Stimulated activated CD8-positive, alpha-beta memory T cell treated with anti-CD3 and anti-CD28 coated beads, Interleukin-15, amount 100 ng/mL, for 24 hours (primary cell): ENCODE measurements at places on chromosomes 7 and 10.

DNA sequence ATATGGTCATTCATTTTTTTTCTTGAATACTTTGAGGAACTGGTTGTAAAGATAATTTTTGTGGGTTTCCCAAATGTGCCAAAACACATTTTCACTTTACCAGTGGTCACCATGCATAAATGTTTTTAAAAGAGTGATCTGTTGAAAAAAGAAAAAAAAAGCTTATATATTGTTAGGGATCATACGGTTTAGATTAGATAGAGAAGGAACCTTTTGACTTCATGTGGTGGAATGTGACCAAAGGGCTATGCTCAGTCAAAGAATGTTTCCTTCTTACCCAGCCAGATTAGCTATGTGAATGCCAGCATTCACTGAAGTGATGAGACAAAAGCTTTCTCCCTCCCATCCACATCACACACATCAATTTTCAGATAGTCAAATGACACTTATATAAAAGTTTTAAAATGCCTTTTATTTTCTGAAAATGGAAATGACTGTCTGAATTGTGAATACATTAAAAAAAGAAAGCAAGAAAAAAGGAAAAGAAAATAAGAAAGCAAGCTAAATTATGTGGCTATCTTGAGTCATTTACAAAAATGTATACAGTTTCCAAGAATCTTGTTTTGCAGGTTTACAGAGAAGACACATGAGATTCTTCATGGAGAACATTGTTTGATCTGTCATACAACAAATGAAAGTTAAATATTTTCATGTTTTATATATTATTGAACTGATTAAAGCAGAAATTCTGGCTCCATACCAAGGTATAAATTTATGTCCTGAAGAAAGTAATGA, 8.6 kb upstream of the CPED1 start:
- no peak for DNase-seq

DNA sequence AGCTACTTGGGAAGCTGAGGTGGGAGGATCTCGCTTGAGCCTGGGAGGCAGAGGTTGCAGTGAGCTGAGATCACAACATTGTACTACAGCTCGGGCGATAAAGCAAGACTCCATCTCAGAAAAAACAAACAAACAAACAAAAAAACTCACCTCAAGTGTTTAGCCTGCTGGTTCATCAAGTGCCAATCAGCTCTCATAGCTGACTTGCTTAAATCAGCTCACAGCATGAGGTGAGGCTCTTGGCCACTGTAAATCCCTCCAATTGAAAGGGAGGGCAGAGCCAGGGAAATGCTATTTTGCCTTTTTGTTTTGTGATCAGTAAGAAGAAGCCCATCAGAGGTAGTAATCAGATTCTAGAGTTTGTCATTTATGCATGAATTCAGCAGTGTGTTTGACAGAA, 112.3 kb downstream of the RAB11FIP2 start:
- DNase-seq = no peak

GRCh38 chr10:74052994-74053393, 55.1 kb downstream of the VCL start:
- DNase-seq = no peak

DNA sequence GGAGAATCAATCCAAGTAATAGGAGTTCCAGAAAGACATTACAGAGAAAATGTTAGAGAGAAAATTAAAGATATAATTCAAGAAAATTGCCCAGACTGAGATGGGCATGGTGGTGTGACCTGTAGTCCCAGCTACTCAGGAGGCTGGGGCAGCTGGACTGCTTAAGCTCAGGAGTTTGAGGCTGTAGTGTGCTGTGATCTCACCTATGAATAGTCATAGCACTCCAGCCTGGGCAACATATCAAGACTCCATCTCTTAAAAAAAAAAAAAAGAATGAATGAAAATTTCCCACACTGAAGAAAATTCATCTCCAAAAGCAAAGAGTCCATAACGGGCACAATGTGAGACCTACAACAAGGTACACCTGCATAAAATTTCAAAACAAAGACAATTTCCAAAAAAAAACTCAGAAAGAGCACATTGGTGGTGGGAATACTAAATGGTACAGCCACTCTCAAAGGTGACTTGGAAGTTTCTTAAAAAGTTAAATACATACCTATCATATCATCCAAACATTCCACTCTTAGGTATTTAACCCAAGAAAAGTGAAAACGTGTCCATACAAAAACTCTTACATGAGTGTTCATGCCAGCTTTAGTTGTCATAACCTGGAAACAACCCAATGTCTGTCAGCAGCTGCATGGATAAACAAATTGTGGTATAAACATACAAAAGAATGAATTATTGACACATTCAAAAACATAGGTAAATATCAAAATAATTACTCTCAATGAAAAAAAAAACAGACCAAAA, 6.9 kb upstream of the RGS10 start:
- no peak for DNase-seq

DNA sequence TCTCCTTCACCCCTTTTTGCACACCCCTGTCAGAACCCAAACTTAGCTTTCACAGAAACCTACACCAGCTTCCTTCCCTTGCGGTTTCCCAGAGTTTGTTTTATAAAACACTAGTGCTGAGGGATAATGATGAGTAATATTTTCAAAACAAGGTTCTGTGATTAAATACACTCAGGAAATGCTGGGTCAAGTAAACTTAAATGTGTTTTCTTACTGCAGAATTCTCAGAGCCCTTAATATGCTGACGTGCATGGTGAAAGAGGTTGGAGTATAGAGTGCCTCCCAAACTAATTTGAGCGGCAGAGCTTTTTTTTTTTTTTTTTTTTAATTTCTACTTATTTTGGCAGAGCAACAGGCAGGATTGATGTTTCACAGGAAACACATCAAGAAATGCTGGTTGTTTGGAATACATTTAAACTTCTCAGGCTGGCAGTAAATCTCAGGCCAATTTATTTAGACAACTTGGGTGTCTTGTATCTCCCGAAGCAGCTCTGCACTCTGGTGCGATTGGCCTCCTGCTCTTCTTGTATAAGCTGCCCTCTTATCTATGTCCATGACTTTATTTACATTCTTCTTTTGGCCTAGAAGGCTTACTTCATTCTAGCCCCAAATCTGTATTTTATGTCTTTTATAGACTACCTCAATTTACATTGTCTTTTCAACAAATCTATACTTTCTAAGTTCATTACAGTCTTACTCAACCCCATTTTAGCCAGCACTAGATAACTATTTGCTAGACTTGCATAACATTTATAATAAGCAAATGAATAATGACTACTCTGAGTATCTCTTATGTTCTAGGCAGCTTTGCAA, 165.4 kb downstream of the BMPER start:
- no peak for DNase-seq

- no peak for DNase-seq
Observed at GRCh38 chr10:119441921-119442757, 100.4 kb downstream of the RGS10 start.

- no peak for DNase-seq
Observed at GRCh38 chr10:84574102-84574501, 245.7 kb downstream of the CCSER2 start.

DNA sequence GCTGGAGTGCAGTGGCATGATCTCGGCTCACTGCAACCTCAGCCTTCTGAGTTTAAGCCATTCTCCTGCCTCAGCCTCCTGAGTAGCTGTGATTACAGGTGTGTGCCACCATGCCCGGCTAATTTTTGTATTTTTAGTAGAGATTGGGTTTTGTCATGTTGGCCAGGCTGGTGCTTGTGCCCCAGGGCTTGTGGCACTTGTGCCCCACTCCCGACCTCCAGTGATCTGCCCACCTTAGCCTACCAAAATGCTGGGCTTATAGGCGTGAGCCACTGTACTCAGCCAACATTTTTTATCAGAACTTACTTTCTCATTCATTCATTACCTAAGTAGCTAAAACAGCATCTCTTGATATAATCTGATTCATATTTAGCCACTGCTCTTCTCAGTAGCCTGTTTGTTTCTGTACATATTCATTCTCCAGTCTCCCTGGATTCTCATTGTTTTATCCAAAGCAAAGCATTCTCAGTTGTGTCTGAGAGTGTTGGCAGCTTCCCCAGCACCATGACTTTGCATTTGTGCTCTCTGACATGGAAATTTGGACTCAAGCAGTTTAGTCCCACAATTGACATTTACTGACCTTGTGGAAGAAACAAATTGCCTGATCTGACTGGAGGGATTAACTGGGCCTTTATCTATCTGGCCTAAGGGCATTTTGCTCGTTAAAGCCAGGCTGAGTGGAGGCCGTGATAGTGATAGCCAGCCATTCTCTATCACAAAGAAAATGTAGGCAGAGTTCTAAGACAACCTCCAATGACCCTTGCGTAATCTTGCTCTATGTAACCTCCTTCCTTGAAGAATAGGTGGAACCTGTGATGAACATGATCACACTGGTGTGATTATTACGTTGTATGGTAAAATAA, 44.9 kb downstream of the AKR1B15 start:
- no peak for DNase-seq

- DNase-seq = no peak
Observed at GRCh38 chr7:140316165-140316661, 82.1 kb downstream of the SLC37A3 start.

DNA sequence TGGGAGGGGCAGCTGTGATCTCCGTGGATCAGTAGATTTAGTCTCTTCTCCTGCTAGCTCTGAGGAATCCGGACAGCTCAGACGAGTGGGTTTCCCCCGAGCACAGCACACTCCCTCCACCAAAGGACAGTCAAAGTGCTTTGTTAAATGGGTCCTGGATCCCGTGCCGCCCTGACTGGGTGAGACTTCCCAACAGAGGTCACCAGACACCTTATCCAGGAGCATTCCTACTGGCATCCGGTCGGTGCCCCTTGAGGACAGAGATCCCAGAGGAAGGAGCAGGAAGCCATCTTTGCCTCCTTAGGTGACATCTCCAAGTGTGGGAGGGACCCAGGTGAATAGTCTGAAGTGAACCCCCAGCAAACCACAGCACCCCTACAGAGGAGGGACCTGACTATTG, 1148.9 kb downstream of the CNTNAP2 start:
- no peak for DNase-seq

GRCh38 chr10:112919721-112920120, 30.3 kb upstream of the TCF7L2 start:
- no peak for DNase-seq

DNA sequence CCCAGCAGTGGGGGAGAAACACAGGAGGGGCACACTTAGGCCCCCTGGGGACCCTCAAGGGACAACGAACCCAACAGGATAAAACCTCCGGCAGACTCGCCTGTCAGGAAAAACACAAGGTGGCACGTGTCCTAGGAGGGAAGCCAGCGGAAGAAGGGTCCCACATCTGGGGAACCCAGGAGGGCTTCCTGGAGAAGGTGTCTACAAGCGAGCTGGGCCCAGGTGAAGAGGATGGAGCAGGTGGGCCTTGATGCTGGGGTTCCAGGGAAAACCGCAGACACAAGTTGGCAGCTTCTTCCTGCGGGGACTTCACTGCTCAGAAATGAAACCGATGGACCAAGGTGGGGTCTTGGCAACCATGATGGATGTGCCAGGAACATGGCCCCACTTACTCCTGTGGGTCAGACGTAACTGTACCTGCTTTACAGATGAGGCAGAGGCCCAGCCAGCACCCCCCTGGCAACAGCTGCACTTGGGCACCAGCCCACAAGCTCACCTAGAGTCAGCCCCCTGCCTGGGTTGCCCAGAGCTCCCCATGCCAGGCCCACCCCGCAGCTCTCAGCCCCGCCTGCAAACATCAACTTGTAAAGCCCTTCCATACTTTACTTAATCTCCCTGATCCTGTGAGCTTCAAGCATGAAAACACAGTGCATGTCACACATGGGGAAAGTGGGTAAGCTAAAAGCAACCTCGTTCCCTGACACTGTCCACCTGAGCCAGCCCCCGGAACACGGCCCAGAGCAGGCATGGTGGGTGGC, 225.0 kb downstream of the ELFN1 start:
- no peak for DNase-seq

GRCh38 chr7:2195400-2196246, 37.1 kb downstream of the MAD1L1 start:
- DNase-seq = no peak

DNA sequence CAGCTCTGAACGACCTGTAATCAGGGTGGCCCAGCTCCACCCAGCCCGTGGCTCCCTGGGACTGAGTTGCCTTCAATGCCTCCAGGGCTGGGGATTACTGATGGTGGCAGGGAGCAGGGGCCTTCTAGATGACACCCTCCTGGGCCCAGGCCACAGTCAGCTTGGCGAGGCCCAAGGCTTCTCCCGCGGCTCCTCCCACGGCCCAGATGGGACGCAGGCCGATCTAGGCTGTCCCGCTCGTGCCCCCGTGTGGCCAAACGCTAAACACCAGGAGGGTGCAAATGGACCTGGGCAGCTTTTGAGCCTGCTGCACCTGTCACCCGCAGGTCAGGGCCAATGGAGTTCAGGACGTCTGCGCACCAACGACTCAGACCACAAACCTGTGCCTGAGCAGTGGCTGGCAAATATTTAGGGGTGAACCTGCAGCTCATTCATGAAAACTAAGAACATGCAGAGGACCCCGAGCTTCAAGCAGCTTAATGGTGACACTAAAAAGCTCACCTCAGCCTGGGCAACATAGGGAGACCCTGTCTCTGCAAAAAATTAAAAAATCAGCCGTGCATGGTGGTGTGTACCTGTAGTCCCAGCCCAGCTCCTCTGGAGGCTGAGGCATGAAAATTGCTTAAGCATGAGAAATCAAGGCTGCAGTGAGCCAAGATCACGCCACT, 43.2 kb downstream of the ASB13 start:
- DNase-seq = peak; percentile 53

GRCh38 chr10:106313041-106313440, 851.5 kb downstream of the SORCS1 start:
- DNase-seq = no peak

DNA sequence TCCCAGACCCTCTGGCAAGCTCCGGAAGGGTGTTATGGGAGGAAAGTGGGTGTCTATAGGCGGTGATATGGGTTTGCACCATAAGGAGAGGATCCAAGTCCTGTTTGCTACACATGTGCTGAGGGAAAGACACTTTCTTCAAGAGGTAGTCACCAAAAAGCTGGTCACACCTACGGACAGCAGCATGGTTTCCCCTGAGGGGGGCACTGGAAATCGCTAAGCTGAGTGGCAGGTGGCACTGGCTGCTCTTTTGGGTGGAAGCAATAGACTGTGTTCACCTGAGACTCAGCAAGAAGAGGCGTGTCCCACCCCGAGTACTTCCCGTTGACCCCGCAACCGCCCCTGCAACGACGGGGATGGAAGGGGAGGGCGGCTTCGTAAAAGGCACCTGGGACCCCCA, 1.8 kb upstream of the FOXI2 start:
- DNase-seq = no peak

- DNase-seq = no peak
Observed at GRCh38 chr7:128938544-128939074, 882 bp downstream of the IRF5 start.

DNA sequence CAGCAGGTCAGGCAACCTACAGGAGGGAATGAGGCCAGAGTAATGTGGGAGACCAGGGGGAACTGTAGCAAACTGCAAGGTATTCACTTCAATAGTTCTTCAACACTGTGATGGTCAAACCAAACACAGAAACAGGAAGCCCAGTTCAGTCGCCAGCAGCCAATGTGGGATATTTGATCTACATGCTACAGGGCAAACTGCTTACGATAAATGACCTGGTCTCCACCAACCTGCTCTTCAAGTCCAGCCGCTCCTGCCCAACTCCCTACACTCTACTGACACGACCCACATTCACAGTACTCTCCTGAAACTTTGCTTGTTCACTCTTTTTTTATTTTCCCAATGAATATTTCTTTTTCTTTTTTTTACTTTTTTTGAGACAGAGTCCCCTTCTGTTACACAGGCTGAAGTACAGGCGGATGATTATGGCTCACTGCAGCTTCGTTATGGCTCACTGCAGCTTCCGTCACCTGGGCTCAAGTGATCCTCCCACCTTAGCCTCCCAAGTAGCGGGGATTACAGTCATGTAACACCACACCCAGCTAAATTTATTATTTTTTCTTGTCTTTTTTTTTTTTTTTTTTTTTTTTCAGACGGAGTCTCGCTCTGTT, 42.1 kb downstream of the MDH2 start:
- DNase-seq = no peak
